ENCODE measurements at places on chromosomes 3 and 15. TPM values are rescaled to one million over a fixed set of nuclear protein-coding genes. Genes with fewer than 3 reads are reported as not detected.

DNA sequence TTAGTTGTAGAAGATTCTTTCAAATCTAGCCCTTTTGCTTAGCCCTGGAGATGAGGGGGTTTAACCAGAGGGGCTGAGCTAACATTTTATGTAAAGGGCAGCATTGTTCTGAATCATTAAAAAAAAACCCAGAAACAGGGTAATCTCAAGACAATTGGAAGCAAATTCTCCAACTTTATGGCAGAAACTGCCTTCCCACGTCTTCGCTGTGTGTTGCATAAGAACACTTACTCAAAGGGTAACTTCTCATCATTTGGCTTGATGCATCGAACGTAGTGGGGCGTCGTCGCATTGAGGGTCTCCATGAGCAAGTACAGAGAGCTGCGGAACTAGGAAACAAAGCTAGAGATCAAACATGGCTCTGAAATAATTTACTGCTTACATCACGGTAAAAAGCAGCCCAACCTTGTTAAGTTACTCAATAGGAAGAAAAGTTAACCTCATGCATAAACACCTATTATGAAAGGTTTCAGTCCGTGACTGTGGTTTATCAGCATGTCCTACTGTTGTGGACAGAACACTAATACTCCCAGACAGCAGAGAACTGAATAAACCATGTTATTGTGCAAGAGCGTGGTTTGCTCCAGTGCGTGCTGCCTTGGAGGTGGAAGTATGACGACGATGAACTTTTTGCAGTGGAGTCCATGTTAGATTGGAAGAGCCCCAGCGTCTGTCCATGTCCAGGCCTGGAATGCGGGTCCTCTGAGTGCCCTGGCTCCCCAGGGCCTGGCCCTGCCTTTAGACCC is 48.7 kb downstream of the MYO5C start:
- DNase-seq: no peak

- DNase-seq: no peak
These were observed 5.5 kb upstream of the MEIS2 start for GRCh38 chr15:37105889-37106288.

GRCh38 chr3:107938143-107938542 is 152.7 kb downstream of the CD47 start:
- DNase-seq: peak; percentile 33

DNA sequence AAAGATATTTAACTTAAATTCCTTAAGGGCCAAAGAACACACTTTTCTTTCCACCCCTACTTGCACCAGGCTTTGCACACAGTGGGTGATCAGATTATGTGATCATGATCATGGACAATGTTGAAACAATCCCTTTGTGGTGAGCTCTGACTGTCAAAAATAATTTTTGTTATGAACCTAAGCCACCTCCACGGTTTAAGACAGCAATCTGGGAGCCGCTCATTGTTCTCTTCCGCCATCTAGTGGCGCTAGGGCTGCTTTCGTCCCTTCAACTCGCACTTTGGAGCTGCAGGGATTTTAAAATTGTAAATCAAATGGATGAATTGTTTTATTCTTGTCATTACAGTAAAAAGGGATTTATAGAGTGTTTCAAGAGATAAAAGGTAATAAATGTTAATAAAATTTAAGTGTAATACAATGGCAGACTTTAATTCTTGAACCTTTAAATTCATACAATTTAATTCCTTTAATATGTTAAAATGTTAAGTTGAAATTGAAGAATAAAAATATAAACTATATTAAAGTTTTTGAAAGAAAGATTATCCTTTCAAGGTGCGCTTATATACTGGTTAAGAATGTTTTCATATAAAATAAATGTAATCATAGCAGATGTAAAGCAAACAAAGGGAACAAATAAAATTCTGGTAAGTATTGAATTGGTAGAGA is 45.3 kb upstream of the ARL6 start:
- DNase-seq: peak; percentile 54

- peak; percentile 47 for DNase-seq
These were observed 20.5 kb downstream of the BOC start for GRCh38 chr3:113231827-113232253.

PCYT1A gene
- total RNA-seq: 31.6 TPM

- DNase-seq: no peak
These were observed 55.4 kb downstream of the CYP19A1 start for GRCh38 chr15:51283026-51283425.

DNA sequence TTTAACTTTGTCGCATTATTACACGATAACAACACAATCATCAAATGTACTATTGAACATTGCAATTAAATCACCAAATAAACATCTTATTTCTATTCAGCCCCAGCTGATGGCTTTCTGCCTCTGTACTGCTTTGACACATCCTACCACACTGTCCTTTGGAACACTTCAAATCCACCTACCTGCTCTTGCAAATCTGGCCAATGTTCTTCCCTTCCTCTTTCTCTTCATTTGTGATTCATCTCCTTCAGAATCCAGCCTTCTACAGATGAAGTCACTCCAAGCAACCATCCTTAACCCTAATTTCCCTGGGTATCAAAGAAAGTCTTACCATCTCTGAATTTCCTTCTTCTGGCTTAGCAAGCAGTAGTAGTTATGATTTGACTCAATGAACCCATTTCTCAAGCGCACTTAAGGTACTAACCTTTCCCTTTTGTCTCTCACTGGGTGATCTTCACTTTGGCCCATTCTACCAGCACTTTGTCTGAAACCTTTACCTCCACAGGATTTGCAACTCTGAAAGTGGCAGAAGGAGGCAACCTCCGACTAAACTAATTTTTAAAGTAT is 502.9 kb downstream of the FOXP1 start:
- DNase-seq: no peak

GATA2 gene
- total RNA-seq: 2.7 TPM

DNA sequence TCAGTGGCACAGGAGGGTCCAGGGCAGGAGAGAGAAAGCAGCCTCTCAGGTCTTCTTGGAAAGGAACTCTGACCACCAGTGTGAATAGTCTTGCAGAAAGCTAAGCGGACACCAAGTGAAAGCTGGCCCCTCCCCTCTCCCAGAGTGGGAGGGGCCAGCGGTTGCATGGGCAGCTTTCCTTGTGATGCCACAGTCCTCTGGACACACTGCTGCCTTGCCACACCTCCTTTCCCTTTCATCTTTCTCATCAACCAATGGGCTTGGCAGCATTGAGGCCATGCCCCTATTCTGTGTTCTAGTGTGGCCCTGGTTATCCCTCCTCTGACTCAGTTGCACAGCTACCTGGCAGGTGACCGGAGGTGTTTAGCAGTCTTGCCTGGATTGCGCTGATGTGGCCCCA is 49.7 kb upstream of the GOLGA6B start:
- DNase-seq: peak; percentile 90

- no peak for DNase-seq
These were observed 142.5 kb upstream of the UBE2E1 start for GRCh38 chr3:23663246-23663645.

GRCh38 chr3:119571230-119571629 is 8.1 kb upstream of the ADPRH start:
- no peak for DNase-seq

XCR1 gene
- total RNA-seq: not detected

LDHAL6B gene
- total RNA-seq: not detected

IQCF5 gene
- total RNA-seq: not detected

DNA sequence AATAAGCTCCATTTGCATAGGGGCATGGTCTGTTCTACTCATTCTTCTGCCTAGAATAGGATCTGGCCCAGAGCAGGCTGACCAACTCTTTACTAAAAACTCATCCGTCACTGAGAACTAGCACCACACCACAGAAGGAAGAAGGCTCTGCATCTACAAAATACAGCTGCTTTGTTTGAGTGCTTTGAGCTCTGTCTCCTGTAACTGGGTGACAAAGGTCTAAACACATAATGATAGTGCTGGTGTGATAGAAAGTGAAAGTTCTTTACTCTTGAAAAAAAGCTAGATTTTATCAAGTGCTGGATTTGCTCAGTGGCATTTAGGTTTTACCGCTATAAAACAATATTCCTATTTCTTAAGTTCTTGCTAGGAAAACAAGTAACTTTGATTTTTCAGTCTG is 140.7 kb downstream of the FHIT start:
- no peak for DNase-seq

DNA sequence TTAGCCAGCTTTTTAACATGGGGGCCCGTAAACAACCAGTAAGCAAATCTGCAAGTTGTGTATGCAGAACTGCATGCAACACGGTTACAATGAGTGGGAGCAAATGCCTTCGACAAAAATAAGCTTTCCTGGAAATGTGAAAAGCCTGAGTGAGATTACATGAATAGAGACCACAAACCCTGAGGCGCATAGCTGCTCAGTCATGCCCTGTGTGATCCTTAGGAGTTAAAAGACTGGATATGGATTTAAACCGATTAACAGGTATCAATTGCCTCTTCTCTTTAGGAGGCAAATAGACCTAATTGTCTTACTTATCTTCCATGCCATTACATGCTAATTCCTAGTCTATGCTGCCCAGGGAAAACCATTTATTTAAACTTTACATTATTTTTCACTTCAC is 810.3 kb downstream of the ROBO1 start:
- no peak for DNase-seq

DNA sequence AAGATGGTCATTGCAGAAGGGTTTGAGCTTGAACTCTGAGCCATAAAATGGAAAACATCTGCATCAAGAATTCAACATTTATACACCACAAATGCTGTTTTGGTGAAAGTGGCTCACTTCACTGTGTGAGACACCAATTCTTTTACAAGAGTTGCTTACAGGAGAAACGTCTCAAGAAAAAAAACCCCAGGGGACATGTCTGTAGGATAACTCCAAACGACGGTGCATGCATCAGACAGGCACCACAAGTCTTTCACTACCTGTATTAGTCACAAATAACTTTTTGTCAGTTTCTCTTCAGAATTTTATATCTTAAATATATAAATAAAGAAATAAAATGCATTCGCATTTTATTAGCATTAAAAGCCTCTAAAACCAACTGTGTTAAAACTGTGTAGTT is 164.3 kb downstream of the EFHB start:
- DNase-seq: no peak

ARGFX gene
- total RNA-seq: not detected

DNA sequence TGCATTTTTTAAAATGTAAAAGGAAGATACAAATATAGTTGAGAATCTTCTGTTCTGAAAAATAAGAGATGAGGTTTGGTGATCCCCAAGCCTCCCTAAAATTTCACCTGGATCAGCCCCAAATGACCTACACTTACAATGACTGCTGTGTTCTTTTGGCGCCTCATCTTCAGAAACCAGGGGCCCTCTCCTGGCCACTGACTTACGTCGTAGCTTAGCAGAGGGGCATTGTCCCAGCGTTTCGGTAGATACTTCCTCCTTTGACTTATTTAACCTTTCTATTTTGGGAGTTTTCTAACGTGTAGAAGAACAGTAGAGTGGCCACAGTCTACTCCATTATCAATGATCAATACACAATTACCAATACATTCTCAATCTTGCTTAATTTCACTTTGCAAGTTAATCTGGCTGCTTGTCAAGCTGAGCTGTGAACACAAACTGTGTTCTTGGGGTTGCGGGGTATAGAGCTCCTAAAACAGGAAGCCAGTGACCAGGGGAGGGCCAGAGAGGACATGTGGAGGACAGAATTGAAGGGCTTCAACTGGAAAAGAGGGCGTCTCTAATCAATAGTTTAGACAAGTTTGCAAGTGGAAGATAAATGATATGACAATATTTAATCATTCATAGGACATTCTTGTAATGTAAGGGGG is 419.5 kb downstream of the LPP start:
- peak; percentile 37 for DNase-seq

- DNase-seq: no peak
These were observed 70.7 kb downstream of the ANXA2 start for GRCh38 chr15:60326824-60327654.

DNA sequence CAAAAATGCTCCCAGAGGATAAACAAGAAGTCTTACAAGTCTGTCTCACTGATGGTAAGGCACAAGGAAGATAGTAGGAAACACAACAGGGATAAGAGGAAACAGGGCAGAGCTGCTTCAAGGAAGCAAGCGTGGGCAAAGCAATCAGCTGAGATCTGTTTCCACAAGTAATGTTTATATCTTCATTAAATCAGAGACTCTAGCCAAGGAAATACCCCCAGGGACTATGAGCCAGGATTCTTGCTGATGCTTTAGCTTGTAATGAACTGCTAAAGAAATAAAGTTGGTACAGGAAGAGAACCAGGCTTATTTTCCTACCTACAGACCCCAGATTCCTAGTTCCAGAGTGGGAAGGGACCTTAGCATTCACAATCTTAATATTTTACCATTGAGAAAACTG is 112.7 kb upstream of the C3orf80 start:
- DNase-seq: no peak

DNA sequence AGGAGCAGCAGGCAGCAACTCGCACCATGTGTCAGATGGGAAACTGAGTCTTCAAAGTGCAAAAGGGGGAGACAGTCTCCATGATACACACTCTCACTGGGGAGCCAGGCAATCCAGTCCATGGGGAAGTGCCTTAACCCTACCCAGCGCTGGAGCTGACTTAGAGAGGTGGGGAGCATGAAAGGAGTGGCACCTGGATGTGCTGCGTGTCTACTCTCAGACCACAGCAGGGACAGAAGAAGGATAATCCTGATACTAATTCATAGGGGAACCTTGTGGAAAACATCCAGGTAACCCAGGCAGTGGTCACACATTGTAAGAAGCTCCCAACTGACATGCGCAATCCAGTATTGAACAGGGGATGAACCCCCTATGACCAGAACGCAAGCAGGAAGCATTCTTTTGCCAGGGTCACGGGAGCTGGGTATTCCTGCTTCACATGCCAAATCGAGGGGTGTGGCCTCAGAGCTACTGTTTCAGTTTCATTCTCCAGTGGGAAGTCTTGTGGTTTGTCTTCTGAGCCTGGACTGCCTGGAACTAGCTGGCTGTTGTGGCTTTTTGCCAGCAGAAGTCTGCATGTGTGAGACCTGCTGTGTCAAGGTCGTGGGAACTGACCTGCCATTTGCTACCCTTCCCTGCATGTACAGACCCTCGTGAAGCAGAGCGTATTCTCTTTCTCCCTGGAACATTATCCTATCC is 367.6 kb upstream of the NDN start:
- no peak for DNase-seq

DNA sequence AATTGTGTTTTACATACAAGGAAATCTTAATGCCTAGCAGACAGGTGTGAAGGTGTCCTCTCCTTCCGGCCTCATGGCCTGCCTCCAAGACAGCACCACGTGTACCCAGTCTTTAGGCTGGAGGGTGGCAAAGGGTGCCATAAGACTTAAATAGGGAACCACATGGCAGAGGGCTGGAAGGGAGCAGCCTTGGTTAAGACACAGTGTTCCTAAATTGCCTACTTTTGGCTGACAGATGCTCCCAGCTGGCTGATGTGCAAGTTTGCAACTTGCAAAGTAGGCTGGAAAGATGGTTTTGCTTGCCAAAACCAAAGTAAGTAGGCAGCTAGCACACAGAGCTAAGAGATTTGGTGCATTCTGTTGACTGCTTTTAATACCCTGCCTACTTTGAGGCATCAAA is 45.2 kb downstream of the CCNB2 start:
- DNase-seq: no peak

NUP210 gene
- total RNA-seq: 48.8 TPM

BSN gene
- total RNA-seq: 2.4 TPM

- DNase-seq: peak; percentile 83
These were observed 45.8 kb upstream of the TRA2B start for GRCh38 chr3:185983495-185984141.

DNA sequence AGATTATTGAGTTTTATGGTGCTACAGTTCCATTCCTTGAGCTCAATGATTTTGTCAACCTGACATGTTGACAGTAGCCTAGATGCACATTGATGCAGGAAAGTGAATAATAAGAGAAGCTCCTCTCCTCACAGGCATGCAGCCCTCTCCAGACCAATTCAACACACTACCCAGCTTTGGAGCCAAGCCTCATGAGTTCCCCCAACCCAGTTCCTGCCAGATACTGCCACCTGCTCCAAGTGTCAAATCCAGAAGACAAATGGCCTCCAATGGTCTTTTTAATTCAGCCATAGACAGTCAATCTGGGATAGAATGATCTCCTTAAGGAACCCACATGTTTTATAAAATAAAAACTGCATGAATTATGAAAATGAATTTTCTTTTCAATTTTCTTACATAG is 83.7 kb upstream of the ARHGEF3 start:
- no peak for DNase-seq

All from H9 (cell line).